Suprapubic skin (tissue), 4 donors: ENCODE measurements at places on chromosomes 1 and 21. TPM values are rescaled to one million over a fixed set of nuclear protein-coding genes. Genes with fewer than 3 reads are reported as not detected.

Gene PRR9
- 21.2 TPM for total RNA-seq

Gene LENEP
- total RNA-seq = not detected

Gene KCNN3
- 0.34 TPM for total RNA-seq

Gene CNR2
- total RNA-seq = not detected

DNA sequence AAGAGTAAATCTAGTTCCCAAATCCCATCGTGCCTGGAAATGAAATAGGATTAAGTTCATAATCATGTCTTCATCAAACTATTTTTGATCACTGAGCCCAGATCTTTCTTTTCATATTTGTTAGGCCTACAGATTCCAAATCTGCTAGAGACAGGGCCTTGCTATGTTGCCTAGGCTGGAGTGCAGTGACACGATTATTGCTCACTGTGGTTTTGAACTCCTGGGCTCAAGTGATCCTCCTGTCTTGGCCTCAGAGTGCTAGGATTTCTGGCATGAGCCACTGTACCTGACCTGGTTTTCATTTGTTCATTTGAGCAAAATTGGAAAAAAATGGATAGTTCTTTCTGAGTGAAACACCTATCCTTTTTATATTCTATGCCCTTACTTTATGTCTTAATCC is 28.0 kb upstream of the DIPK1A start:
- H3K4me1 ChIP-seq = no peaks in the 10 kb centered on the region
- no peak overlapping the region for H3K27ac ChIP-seq
- DNase-seq = no peak
- no peaks in the 10 kb centered on the region for H3K27me3 ChIP-seq
- H3K4me3 ChIP-seq = no peak overlapping the region

- no peak overlapping the region for H3K27ac ChIP-seq
- H3K27me3 ChIP-seq = peaks cover 6% of the 10 kb centered on the region
- no peak overlapping the region for H3K4me3 ChIP-seq
- no peaks in the 10 kb centered on the region for H3K4me1 ChIP-seq
- H3K36me3 ChIP-seq = no peaks in the 10 kb centered on the region
These were observed 184.9 kb downstream of the SLC35F3 start for GRCh38 chr1:234089396-234089795.

DNA sequence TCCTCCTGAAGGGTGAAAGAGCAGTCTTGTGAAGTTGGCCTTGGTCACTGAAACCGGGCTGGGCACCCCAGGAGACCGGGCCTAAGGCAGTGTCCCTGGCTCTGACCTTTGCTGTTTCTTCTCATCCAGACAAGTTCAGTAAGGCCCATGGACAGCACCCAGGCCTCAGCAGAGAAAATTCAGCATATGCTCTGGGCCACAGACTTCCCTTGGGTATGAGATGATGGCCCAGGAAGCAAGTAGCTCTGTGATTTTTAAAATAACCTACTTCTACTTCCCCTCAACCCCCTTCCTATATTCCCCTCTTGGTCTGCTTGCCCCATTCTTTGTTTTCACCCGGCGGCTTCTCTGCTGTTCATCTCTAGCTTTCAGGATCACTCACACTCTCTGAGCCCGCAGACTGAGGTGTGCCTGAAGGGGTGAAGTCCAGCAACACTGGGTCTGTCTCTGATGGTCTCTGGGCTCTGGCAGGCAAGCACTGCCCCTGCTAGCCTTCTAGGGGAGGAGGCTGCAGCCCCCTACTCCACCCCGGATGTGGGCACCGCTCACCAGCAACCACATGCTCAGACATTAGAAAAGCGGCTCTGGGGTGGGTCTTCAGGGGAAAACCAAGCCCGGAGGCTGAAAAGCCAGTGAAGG is 2.9 kb upstream of the GPR25 start:
- peaks cover 47% of the 10 kb centered on the region for H3K27me3 ChIP-seq
- no peak overlapping the region for H3K4me3 ChIP-seq
- H3K27ac ChIP-seq = no peak overlapping the region

GRCh38 chr1:4797429-4797828 is 143.0 kb downstream of the AJAP1 start:
- H3K27ac ChIP-seq = no peak overlapping the region
- no peaks in the 10 kb centered on the region for H3K4me1 ChIP-seq
- H3K4me3 ChIP-seq = no peak overlapping the region
- H3K27me3 ChIP-seq = peaks cover 6% of the 10 kb centered on the region

DNA sequence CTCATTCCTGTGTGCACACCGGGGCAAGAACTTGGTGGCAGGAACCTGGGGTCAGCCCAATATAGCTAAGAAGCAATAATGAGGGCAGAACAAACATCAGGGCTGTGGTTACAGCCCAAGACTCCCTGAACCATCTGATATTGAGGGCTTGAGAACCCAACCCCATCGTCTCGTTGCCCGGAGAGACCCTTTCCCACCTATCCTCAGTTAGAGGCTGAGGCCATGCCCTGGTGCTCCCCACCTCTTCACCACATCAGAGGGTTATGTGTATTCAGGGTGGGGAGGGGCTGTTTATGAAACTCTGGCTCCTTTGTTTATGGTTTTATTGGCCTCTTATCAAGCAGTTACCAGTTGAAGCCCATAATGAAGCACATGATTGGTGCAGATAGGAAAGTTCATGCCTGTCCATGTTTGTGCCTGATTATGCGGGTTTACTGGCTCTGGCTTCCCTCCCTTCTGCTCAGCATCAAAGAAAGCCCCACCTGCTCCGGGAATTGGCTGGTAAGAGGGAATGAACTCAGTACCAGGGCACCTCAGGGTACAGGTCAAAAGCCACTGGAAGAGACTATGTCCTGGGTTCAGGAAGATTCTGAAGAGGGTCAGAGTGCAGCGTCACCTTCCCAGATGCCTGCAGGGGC is 14.5 kb downstream of the NUAK2 start:
- no peak for DNase-seq
- H3K36me3 ChIP-seq = peaks cover 54% of the 10 kb centered on the region
- peaks cover 12% of the 10 kb centered on the region for H3K4me1 ChIP-seq
- no peak overlapping the region for H3K27ac ChIP-seq
- no peaks in the 10 kb centered on the region for H3K27me3 ChIP-seq
- no peak overlapping the region for H3K4me3 ChIP-seq
